Gastrocnemius medialis (tissue), 4 donors: ENCODE measurements at places on chromosomes 4 and X. TPM values are rescaled to one million over a fixed set of nuclear protein-coding genes. Genes with fewer than 3 reads are reported as not detected.

DNA sequence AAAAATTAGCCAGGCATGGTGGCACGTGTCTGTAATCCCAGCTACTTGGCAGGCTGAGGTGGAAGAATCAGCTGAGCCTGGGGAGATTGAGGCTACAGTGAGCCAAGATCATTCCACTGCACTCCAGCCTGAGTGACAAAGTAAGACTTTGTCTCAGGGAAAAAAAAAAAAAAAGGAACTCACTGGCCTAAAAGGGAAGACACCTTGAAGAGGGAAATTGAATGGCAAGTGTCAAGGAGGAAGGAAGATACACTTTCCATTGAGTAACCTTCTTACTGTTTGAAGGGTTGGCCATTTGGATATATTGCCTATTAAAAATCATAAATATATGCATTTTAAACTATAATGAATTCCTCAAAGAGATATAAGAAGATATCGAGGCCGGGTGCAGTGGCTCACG lies 147.5 kb upstream of the FAM241A start:
- H3K4me3 ChIP-seq: no peak overlapping the region
- no peaks in the 10 kb centered on the region for H3K36me3 ChIP-seq
- H3K4me1 ChIP-seq: no peaks in the 10 kb centered on the region

- peak overlapping the region; percentile 1 for H3K27ac ChIP-seq
- H3K4me1 ChIP-seq: peaks cover 45% of the 10 kb centered on the region
- no peak overlapping the region for H3K4me3 ChIP-seq
Observed at GRCh38 chr4:128830906-128831503, 21.5 kb downstream of the JADE1 start.

DNA sequence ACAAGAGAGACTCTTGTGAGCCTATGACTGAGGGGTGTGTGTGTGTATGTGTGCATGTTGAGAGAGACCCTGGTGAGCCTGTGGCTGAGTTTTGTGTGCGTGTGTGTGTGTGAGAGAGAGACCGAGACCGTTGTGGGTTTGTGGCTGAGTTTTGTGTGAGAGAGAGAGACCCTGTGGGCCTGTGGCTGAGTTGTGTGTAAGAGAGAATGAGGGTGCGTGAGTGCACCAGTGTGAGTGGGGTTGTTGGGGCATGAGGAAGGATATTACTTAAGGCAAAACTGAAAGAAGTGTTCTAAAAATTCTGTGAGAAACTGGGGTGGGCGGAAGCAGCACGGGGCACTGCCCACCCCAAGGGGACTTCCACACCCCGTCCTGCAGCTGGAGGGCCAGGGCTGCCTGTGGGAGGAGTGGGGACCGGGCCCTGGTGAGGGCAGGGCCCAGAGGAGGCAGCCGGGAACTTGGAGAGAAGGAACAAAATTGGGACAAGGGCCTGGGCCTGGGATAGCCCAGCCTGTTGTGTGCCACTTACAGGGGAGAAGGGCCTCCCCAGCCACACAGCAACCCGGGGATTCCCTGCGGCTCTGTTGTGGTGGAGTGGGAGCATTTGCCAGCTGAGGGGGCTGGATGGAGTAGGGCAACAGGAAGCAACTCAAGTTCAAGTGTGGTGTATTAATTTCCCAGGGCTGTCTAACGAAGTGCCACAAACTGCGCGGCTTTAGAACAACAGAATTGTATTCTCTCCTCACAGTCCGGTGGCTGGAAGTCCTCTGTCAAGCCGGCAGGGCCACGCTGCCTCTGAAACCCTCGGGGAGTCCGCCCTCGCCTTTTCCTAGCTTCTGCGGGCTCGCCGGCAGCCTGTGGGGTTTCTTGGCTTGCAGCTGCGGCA lies 22.1 kb downstream of the TMEM131L start:
- H3K27me3 ChIP-seq: no peaks in the 10 kb centered on the region
- H3K4me3 ChIP-seq: peak overlapping the region; percentile 43
- H3K36me3 ChIP-seq: no peaks in the 10 kb centered on the region
- peaks cover 86% of the 10 kb centered on the region for H3K4me1 ChIP-seq
- peak overlapping the region; percentile 83 for H3K27ac ChIP-seq

DNA sequence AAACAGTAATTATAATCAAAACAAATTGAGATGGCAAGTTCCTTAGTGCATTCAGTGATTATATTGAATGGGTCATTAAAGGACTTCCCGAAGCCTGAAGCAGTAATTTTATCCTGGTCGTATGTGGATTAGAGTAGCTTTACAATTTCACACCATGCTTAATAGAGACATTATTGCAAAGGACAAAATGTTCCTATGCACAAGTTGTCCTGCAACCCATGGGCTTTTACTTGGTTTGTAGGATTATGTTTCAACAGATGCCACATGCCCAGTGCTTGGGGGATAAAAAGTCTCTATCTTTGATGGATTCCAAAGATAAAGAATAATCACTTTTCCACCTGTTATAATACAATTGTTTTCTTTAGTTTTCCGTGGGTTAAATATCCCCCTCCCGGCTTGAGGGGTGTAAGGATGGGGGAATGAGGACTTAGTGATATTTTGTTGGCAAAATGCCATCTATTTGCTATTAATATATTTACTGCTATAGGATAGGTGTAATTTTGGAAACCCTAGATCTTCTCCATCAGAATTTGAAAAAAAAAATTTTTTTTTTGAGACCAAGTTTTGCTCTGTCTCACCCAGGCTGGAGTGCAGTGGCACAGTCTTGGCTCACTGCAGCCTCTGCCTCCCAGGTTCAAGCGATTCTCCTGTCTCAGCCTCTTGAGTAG lies 156.5 kb upstream of the ETNPPL start:
- no peak overlapping the region for H3K4me3 ChIP-seq
- H3K4me1 ChIP-seq: peaks cover 15% of the 10 kb centered on the region
- H3K27ac ChIP-seq: peak overlapping the region; percentile 30
- no peaks in the 10 kb centered on the region for H3K36me3 ChIP-seq

- no peak for DNase-seq
- no peaks in the 10 kb centered on the region for H3K36me3 ChIP-seq
- peak overlapping the region; percentile 97 for H3K27ac ChIP-seq
- no peak overlapping the region for H3K4me3 ChIP-seq
- no peaks in the 10 kb centered on the region for H3K27me3 ChIP-seq
Observed at GRCh38 chr4:8164687-8165086, 6.1 kb upstream of the ABLIM2 start.

DNA sequence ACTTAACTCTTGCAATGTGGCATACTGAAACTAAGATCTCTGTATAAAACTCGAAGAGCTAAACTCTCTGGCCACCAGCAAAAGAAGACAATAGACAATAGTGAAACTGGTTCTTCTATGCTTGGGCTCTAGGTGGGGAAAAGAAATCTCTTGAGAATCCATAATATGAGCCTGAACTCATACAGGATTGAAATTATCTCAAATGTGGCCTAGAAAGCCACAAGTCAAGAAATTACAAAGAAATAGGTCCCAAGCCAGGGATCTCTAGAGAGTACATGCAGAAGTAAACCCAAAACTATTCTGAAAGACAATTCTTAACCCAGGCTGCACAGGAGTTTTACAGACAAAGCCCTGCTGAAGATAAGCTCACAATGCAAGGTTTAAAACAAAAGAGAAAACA lies 127.4 kb downstream of the ANAPC10 start:
- H3K36me3 ChIP-seq: no peaks in the 10 kb centered on the region
- DNase-seq: no peak
- H3K4me3 ChIP-seq: no peak overlapping the region

DNA sequence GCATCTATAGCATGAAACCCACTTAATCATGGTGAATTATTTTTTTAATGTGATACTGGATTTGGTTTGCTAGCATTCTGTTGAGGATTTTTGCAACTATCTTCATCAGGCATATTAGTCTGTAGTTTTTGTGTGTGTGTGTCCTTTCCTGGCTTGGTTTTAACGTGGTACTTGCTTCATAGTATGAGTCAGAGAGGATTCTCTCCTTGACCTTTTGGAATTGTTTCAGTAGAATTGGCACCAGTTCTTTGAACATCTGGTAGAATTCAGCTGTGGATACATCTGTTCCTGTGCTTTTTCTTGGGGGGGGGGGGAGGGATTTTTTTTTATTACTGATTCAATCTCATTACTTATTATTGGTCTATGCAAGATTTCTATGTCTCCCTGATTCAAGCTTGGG lies 232.0 kb upstream of the KLF8 start:
- no peak overlapping the region for H3K27ac ChIP-seq
- no peak for DNase-seq
- H3K4me3 ChIP-seq: no peak overlapping the region
- no peaks in the 10 kb centered on the region for H3K36me3 ChIP-seq

- DNase-seq: no peak
- no peaks in the 10 kb centered on the region for H3K36me3 ChIP-seq
- no peaks in the 10 kb centered on the region for H3K27me3 ChIP-seq
- H3K4me1 ChIP-seq: no peaks in the 10 kb centered on the region
- no peak overlapping the region for H3K27ac ChIP-seq
Observed at GRCh38 chr4:30866346-30866745, 146.2 kb downstream of the PCDH7 start.

- H3K4me1 ChIP-seq: no peaks in the 10 kb centered on the region
- H3K27ac ChIP-seq: no peak overlapping the region
- no peak overlapping the region for H3K4me3 ChIP-seq
- H3K36me3 ChIP-seq: no peaks in the 10 kb centered on the region
- H3K27me3 ChIP-seq: no peaks in the 10 kb centered on the region
Observed at GRCh38 chr4:141416219-141416618, 195.5 kb downstream of the ZNF330 start.

- DNase-seq: no peak
- no peaks in the 10 kb centered on the region for H3K27me3 ChIP-seq
- no peaks in the 10 kb centered on the region for H3K4me1 ChIP-seq
Observed at GRCh38 chrX:153441981-153442380, 3.9 kb downstream of the TREX2 start.

GRCh38 chr4:74539044-74539790 lies 94.3 kb downstream of the AREG start:
- H3K36me3 ChIP-seq: no peaks in the 10 kb centered on the region
- H3K4me3 ChIP-seq: no peak overlapping the region
- DNase-seq: no peak
- no peaks in the 10 kb centered on the region for H3K4me1 ChIP-seq

- no peaks in the 10 kb centered on the region for H3K4me1 ChIP-seq
- H3K36me3 ChIP-seq: no peaks in the 10 kb centered on the region
- no peaks in the 10 kb centered on the region for H3K27me3 ChIP-seq
- H3K4me3 ChIP-seq: no peak overlapping the region
- no peak overlapping the region for H3K27ac ChIP-seq
- DNase-seq: no peak
Observed at GRCh38 chr4:172514011-172514410, 654.6 kb upstream of the GALNT7 start.

The SPANXN3 gene
- total RNA-seq: not detected

- H3K27ac ChIP-seq: no peak overlapping the region
- H3K4me1 ChIP-seq: no peaks in the 10 kb centered on the region
Observed at GRCh38 chrX:42175843-42176242, 252.5 kb upstream of the CASK start.

The ABCE1 gene
- total RNA-seq: 62.6 TPM

DNA sequence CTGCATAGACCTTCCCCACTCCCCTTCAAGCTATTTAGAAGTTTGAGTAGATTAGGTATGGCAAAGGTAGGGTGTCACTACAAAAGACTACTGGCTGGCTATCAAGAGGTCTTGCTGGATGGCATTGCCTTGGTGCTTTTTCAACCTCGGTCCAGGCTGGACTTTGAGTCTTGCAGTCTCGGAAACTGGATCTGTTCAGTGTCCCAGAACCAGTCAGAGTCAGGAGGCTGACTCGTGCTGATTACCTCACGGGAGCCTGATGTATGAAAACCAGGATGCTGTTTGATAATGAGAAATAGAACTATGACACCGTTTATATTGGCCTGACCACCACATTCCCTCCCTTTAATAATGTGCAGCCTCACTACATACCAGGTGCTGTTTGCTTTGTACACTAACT lies 2.7 kb upstream of the PHKA1 start:
- no peak overlapping the region for H3K4me3 ChIP-seq
- H3K4me1 ChIP-seq: no peaks in the 10 kb centered on the region
- no peaks in the 10 kb centered on the region for H3K36me3 ChIP-seq
- H3K27ac ChIP-seq: peak overlapping the region; percentile 92
- peak; percentile 63 for DNase-seq

- peak within 1 kb of the TSS; percentile 61 for H3K4me3 ChIP-seq
- H3K27ac ChIP-seq: no peak within 1 kb of the TSS
- peaks cover 4% of the 10 kb centered on the region for H3K4me1 ChIP-seq
- DNase-seq: peak; percentile 31
Observed at GRCh38 chr4:153684182-153684970, at the start of gene TLR2. TSS of gene TLR2 (plus strand) at chr4:153684280. CDS start at chr4:153702908, 18,628 bp downstream.

GRCh38 chr4:83113429-83113786 lies 1.1 kb downstream of the PLAC8 start:
- H3K27me3 ChIP-seq: no peaks in the 10 kb centered on the region
- no peak for DNase-seq
- H3K27ac ChIP-seq: no peak overlapping the region
- H3K4me1 ChIP-seq: peaks cover 4% of the 10 kb centered on the region

The SFRP2 gene
- not detected for total RNA-seq

DNA sequence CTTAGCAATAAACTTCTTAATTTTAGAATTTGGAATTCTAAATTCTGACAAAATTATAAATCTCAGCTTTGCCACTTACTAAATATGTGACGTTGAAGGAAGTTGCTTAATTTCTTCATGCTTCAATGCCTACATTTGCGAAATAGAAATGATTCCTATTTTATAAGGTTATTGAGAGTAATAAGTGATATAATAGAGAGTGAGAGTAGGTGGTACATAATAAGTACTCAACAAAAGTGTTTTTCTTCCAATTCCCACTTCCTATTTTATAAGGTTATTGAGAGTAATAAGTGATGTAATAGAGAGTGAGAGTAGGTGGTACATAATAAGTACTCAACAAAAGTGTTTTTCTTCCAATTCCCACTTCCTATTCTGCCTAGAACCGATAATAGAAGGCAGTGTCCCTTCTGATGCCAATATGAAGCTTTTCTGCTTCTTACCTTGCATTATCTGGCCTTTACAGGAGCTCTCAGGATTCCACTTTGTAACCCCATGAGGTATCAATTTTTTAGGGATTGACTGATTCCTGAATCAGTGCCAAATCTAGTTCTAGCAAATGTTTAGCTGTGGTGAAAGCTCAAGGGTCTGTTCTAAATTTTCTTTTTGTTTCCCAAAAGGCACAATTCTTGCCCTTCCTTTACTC lies 31.4 kb downstream of the VSIG4 start:
- H3K4me1 ChIP-seq: no peaks in the 10 kb centered on the region
- no peaks in the 10 kb centered on the region for H3K36me3 ChIP-seq
- H3K27me3 ChIP-seq: no peaks in the 10 kb centered on the region
- DNase-seq: no peak

The TSPAN5 gene
- total RNA-seq: 18.7 TPM

- H3K4me1 ChIP-seq: no peaks in the 10 kb centered on the region
- no peak for DNase-seq
- H3K36me3 ChIP-seq: no peaks in the 10 kb centered on the region
Observed at GRCh38 chr4:27930976-27931375, 1070.3 kb downstream of the STIM2 start.

The FTSJ1 gene
- 34.5 TPM for total RNA-seq

The DRP2 gene
- 0.10 TPM for total RNA-seq
